Neural crest cell (in vitro differentiated cells): ENCODE measurements at places on chromosomes 13 and 19.

DNA sequence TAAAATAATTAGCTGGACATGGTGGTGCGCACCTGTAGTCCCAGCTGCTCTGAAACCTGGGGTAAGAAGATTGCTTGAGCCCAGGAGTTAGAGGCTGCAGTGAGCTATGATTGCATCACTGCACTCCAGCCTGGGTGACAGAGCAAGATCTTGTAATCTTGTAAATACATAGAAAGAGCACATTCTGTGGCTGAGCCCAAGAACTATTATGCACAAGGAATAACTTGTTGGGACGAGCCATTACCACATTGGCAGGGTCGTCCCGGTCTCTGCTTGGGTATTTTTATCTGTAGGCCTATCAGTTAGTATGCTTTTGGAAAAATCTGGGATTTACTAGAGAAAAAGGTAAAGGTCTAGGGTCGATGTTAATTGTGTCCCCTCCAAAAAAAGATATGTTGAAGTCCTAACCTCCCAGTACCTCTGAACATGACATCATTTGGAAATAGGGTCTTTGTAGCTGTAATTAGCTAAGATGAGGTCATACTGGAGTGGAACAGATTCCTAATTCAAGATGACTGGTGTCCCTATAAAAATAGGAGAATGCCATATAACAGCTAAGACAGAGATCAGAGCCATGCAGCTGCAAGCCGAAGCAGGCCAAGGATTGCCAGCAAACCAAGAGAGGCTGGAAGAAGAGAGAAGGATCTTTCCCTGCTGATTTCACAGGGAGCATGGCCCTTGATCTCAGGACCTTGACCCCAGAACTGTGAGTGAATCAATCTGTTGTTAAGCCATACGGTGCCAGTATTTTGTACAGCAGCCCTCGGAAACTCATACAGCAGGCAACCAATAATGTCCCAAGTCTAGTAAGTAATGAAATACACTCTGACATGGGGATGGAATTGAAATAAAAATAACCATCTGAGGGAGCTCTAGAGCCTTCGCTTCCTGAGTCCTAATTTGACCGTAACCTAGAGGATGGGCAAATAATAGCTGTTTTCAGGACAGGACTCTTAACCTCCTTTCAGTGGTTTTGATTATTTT is 77.0 kb downstream of the TM9SF2 start:
- DNase-seq = peak; percentile 40

- DNase-seq = no peak
Observed at GRCh38 chr13:48818495-48819356, 157.0 kb upstream of the FNDC3A start.

DNA sequence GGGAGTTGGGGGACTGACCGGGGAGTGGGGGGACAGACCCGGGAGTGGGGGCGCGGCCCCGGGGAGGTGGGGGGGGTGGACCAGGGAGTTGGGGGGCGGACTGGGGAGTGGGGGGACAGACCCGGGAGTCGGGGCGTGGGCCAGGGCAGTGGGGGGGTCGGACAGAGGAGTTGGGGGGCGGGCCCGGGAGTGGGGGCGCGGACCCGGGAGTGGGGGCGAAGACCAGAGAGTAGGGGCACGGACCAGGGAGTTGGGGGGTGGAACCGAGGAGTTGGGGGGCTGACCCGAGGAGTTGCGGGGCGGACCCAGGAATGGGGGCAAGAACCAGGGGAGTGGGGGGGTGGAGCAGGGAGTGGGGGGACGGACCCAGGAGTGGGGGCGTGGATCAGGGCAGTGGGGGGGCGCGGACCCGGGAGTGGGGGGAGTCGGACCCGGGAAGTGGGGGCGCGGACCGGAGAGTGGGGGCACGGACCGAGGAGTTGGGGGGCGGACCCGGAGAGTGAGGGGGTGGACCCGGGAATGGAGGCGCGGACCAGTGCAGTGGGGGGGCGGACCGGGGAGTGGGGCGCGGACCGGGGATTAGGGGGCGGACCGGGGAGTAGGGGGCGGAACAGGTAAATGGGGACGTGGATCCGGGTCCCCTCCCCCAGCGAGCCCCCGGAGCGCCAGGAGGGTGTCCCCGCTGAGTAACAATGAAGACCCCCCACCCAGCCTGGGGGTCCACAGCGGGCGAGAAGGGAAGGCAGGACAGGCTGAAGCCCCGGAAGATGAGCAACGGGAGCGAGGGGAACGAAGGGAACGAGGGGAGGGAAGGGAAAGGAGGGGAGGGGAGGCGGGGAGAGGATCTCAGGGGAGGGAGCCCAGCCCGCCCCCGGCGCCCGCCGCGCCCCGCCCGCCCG is 589 bp downstream of the R3HDM4 start:
- DNase-seq = no peak

DNA sequence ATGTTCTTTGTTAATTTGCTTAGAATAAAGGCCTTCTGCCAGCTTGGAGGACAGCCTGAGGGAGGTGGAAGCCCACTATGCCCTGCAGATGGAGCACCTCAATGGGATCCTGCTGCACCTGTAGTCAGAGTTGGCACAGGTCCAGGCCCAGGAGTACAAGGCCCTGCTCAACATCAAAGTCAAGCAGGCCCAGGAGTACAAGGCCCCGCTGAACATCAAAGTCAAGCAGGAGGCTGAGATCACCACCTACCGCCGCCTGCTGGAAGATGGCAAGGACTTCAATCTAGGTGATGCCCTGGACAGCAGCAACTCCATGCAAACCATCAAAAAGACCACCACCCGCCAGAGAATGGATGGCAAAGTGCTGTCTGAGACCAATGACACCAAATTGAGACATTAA is 41.7 kb downstream of the ZNF85 start:
- DNase-seq = no peak

DNA sequence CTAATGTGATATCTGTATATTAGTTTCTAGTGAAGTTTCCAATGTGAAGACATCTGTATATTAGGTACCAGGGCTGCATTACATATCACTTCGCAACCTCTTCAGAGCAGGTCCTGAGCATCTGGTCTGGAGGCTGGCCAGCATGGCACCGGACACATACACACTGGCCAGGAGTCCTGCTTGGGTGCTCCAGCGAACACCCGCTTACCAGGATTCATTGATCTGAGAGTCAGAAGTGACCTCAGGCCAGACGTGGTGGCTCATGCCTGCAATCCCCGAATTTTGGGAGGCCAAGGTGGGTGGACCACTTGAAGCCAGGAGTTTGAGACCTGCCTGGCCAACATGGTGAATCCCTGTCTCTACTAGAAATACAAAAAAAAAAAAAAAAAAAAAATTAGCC is 93.0 kb upstream of the IRS2 start:
- no peak for DNase-seq

DNA sequence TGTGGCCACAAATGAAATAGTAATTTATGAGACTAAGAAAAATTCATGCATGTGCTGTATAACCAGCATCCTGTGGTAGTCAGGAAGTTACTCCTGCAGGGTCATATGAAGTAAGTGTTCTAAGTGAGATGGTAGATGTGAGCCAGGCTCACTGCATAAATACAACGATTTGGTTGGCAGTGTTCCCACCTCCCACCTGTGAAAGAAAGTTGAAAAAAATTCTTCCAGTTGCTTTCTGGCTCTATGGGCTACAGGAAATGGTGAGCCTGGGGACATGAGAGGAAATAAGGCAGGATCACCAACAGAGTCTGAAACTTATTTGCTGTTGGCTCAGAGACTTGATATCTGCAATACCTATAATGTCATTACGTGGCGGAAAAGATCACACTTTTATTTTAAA is 301.7 kb upstream of the SPRY2 start:
- no peak for DNase-seq

DNA sequence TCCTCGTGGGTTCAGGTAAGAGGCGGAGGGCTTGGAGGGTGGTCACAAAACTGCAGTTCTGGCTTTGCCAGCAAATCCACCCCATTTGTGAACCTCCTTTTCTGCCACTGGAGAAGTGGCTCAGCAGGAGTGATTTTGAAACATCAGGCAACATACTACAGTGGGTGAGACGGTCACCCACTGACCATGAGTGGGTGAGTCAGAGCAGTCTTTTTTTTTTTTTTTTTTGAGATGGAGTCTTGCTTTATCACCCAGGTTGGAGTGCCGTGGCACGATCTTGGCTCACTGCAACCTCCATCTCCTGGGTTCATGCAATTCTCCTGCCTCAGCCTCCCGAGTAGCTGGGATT is 3.0 kb downstream of the TOMM40 start:
- no peak for DNase-seq

DNA sequence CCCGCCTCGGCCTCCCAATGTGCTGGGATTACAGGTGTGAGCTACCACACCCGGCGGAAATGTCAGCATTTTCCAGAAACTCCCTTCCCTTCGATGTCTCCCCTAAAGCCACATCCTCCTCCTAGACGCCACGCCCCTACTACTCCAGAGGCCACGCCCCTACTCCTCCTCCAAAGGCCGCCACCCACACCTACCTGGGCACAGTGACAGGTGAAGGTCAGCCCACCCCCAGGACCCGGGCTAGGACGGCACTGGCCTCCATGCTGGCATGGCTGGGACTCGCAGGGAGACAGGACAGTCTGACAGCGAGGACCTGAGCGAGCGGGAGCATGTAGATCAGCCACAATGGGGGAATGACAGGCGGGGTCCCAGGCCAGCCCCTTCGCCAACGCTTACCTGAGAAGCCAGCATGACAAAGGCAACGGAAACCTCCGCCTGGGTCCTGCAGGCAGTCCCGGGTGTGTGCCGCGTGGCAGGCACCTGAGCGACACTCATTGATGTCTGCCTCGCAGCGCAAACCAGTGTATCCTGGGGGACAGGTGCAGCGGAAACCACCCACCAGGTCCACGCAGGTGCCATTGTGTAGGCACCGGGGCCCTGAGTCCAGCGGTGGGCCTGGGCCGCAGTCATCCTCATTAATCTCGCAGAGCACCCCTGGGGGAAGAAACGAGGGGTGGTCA is 22.0 kb downstream of the NOTCH3 start:
- DNase-seq = no peak

DNA sequence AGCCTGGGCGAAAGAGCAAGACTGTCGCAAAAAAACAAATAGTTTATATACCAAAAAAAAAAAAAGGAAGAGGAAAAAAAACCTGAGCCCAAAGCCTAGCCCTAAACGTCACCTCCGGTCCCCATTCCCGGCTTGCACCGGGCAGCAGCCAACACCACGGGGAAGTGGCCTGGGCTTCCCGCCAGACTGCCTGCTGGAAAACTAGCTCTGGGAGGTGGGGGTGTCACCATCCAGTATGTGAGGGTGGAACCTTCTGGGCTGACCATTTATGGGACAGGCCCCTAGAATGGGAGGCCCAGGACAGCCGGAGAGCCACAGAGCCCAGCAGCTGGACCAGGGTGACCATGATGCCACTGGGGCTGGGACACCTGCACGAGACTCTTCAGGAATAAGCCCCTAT is 37.3 kb downstream of the IL12RB1 start:
- no peak for DNase-seq

DNA sequence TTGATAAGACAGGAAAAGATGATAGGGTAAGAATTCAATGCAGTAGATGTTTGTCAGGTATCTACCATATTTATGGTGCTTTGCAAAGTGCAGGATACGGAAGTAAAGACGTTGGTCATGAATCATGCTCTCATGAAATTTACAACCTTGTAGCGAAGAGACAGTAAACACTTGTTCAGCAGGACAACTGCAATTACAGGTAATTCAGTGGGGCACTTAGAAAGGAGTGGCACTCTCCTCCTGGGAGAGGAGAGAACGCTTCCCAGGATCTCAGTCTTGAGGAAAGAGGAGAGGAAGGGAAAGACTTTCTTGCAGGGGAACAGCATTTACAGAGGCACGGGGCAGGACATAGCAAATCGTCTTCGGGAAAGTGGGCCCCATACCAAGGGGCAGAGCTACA is 46.4 kb downstream of the SOX1 start:
- no peak for DNase-seq

- DNase-seq = peak; percentile 31
Observed at GRCh38 chr19:35776102-35776788, 881 bp downstream of the ARHGAP33 start.

DNA sequence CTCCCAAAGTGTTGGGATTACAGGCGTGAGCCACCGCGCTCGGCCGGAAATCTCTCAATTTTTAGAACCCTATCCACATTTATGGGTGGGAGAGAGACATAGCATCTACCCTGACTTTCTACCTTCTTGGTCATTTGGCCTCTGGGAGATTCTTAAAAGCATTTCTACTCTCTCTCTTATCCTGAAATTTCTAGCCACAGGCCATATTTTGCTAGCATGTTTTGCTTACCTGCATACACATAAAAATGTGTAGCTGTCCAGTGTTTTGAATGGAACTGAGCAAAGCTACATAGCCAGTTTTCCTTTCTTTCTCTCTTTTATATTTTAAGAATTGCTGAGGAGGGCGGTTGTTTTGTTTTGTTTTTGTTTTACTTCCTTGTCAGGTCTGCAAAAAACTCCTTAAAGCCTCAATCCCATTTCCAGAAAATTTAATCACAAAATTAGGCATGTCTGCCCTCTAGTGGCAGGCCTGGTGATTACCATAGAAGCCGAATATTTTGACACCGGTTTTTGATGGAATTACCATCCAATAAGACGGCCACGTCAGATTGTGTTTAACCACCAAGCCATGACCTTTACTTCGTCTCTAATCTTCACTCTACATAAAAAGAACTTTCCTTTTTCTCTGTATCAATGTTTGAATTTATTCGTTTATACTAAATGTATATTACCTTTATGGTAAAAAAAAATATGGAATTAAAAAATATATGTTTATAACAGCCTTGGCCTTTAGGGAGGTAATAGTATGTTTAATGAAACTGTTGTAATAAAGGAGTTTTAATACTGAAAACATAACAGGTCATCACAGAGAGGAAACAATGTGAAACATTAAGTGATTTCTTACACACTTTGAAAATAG is 34.4 kb upstream of the OXGR1 start:
- DNase-seq = peak; percentile 76

- no peak for DNase-seq
Observed at GRCh38 chr13:48431431-48431830, 18.5 kb upstream of the LPAR6 start.

GRCh38 chr19:11674067-11674492 is 64.7 kb downstream of the ZNF823 start:
- DNase-seq = no peak

GRCh38 chr19:35545001-35545854 is at the start of gene TMEM147:
TSS of gene TMEM147 (plus strand) at chr19:35545626. CDS start at chr19:35545740, 114 bp downstream.
- peak; percentile 84 for DNase-seq

DNA sequence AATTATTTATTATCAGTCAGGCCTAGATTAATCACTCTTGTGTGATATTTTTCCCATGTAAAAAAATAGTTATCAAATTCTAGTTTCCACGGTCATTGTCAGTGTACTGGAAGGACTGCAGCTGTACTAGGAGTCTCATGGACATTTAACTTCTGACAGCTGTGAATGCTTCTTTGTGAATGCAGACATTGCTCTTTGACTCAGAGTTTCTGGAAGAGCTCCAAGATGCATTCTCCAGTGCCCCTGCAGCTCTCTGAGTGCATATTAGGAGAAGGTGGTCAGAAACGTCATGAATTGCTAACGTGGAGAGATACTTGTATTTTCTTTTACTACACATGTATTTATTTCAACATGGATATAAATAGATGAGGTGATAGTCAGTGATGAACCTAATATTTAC is 9.7 kb upstream of the SLITRK5 start:
- DNase-seq = no peak

DNA sequence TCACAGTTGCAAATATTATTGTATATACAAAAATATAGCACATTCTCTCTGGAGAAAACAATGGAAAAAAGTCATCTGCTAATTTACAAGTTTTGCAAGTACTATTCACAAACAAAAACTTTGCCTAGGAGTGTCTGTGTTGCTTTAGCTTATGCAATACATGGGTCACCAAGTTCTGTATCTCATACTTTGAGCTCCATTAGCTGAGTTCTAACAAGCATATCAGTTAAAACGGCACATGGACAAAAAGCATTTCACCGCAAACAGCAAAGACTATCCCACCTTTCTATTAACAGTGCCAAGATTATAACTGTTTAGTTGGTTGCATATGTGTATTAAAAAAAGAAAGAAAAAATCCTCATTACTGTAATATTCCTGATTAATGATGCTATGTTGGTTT is 4.6 kb downstream of the SPRY2 start:
- DNase-seq = no peak
